ENCODE measurements at places on chromosomes 5 and 9.

- no peak for DNase-seq
These were observed 118.9 kb downstream of the GHR start for GRCh38 chr5:42542106-42542505.

GRCh38 chr5:141711687-141712086 is 29.7 kb upstream of the ARAP3 start:
- DNase-seq = no peak

- no peak for DNase-seq
These were observed 52.8 kb downstream of the HABP4 start for GRCh38 chr9:96502539-96503373.

GRCh38 chr9:93287189-93287552 is 103.2 kb downstream of the WNK2 start:
- DNase-seq = no peak

DNA sequence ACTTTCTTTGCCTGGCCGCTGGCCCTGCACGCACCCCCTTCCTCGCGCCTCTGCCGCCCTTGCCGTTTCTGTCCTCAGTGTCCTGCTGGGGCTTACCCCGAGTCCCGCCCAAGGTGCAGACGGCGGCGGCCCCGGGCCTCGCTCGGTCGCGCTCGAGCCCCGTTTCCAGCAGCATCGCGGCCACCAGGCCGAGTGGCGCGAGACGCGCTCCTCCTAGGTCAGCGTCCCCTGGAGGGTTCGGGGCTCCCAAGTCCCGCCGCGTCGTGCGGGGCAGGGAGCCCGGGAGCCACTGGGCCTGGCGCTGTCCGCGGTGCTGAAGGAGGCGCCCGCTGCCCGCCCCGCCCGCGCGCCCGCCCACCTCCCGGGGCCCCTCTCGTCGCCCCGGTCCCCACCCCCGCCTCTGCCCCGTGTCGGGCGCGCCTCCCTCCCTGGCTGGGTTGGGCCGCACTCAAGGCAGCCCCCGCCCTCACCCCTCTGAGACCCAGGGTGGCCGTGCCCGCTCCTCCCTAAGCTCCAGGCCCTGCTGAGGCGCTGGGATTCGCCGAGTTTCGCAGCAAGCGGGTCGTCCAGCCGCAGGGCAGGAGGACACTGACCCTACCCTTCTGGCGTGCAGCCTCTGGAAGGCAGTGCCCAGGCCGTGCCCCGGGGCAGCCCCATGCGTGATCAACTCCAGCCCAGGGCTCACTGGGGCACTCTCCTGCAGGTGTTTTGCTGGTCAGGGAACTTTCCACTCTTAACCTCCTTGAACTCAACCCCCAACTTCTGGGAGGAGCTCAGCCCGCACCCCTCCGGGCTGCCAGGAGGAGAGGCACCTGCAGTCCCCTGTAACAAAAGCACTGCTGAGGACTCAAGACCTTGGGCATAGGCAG is at the start of gene LHX3:
TSS of gene LHX3 (minus strand) at position 291 of the 869 bp plus-strand sequence. CDS start at position 175, 116 bp downstream.
- DNase-seq = no peak
